ENCODE measurements at places on chromosomes 3 and 15. TPM values are rescaled to one million over a fixed set of nuclear protein-coding genes. Genes with fewer than 3 reads are reported as not detected.
A peak's percentile ranks its signal among the peaks of the same experiment; 100 is the strongest.

DNA sequence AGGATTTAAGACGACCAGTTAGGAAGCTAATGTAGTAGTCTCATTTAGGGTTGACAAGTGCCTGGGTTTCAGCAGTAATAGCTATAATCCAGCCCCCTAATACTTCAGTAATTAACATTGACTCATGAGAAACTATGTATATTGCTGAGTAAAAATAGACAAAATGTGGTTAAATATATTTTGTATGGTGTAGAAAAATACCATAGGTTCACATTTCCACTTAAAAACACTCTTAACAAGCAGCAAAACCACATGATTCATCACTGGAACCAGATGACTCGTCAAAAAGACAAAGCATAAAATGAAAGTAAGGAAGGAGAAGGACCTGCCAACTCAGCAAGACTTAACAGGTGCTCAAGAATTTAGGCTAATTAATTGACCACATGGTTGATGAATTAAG lies 288.9 kb downstream of the EFHB start:
- no peak for DNase-seq

- no peak for DNase-seq
Observed at GRCh38 chr3:192422321-192422996, 304.9 kb downstream of the FGF12 start.

DNA sequence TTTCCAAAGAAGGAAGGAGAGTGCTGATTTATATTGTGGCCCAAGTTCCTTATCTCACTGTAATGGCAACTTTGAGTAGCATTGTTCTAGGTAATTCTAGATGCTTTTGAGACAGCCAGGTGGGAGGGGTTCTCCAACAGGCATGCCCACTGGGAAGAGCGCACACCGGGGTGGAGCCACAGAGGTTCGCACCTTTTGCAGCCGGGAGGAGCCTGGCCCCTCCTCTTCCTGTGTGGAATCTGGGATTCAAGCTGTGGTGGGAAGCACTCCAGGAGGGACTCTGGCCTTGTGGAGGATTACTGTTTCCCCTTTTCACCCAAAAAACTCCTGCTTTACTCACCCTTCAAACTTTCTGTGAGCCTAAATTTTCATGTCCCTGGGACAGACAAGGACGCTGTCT lies 53.1 kb downstream of the CFAP20DC start:
- DNase-seq, result no peak

SLC27A2 gene
- total RNA-seq, result not detected

DNA sequence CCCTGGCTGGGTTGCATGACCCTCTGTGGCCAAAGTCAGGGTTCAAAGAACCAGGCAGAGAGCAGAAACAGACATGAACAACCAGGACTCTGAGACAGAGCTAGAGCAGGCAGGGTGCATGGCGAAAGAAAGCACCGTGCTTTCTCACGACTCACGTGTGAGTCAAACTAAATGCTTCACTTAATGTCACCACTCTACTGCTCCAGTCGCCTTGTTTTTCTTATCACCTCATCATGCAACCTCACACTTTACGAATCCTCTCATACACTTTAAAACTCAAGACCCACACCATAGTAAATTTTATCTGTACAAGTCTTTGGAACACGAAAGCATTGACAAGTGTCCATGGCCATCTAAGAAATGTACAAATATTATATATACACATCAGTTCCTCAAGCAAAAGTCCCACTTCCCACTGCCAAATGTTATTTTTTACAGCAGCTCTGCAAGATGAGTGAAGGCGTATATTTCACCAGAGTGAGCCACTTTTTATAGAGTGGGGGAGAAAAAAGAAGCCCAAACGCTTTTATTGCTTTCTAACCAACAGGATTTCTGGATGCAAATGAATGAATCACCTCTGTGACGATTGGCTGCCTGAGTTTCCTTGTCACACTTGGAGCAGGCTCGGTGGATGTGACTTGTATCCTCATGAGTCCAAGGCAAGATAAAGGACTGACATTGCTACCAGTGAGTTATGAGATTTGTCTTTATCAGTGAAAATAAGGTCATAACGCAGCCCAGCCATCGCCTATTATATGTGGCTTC lies 16.0 kb upstream of the MEGF11 start:
- DNase-seq, result no peak

GRCh38 chr3:191340966-191341365 lies 10.6 kb upstream of the UTS2B start:
- DNase-seq, result no peak

- peak; percentile 71 for DNase-seq
Observed at GRCh38 chr3:53161820-53162671, 1.0 kb downstream of the PRKCD start.

DNA sequence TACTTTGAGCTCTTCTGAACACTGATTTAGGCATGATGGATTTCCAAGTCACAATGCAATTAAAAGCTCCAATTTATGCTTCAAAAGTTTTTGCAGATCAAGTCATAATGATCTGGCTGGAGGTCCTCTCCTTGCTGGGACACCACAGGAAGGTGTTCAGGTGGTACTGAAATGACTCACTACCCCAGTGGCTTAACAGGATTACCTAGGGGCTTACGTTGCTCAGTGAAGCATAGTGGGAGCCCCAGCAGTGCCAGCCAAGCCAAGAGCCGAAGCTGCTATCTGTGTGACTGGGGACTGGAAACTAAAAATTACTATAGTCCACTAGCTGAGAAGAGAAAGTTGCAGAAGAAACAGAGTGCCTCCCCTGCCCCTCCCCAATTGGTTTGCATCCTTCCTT lies 110.1 kb upstream of the LPP start:
- peak; percentile 79 for DNase-seq

- no peak for DNase-seq
Observed at GRCh38 chr3:3356846-3357245, 177.4 kb upstream of the CRBN start.

DNA sequence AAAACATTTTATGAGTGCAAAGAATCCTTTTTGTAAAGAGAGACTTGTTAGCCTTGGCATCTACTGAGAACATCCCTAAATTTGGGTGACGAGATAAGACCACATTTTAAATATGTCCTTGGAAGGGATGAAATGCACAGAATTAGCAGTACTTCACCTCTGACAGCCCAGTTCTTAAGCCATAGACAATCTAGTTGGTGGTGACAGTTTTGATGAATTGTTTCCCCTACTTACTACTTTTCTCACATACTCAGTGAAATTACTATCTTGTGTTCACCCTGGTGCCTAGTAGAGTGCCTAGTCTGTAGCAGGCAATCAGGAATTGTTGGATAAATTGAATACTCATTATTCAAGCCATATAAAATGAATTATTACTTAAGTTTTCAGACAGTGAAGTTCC lies 3.4 kb downstream of the SCAANT1 start:
- no peak for DNase-seq

All from OCI-LY7 (cell line).